Left kidney (tissue), 8 donors: ENCODE measurements at places on chromosomes 6 and 20. TPM values are rescaled to one million over a fixed set of nuclear protein-coding genes. Genes with fewer than 3 reads are reported as not detected.

DNA sequence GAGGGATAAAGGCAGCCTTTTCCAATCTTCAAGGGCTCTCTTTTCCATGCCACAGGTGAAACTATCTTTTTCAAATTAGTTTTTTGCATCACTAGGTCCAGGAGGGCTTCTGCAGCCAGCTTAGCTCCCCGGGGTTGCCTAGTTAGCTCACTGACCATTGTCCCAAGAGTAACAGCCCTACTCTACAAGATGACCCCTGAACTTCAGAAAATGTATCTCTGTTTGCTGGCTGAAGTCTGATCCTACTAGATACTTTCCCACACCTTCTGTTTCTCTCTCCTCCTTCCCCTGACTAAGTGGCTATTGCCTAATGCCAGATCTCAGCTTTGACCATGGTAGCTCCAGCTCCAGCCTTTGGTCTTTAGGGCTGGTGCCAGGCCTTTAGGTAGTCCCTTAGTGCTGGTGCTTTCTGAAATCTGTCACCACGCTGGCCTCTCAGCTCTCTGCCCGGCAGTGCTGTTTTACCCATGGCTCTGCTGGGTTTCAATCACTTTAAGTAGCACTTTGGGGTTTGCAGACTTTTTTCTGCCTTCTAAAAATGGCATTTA, 255.1 kb downstream of the RNGTT start:
- DNase-seq = no peak

Gene HLA-DRA
- 58.9 TPM for polyA plus RNA-seq

- DNase-seq = no peak
These were observed 143.6 kb downstream of the MAFB start for GRCh38 chr20:40545478-40545877.

Gene MAS1
- 0.03 TPM for polyA plus RNA-seq

DNA sequence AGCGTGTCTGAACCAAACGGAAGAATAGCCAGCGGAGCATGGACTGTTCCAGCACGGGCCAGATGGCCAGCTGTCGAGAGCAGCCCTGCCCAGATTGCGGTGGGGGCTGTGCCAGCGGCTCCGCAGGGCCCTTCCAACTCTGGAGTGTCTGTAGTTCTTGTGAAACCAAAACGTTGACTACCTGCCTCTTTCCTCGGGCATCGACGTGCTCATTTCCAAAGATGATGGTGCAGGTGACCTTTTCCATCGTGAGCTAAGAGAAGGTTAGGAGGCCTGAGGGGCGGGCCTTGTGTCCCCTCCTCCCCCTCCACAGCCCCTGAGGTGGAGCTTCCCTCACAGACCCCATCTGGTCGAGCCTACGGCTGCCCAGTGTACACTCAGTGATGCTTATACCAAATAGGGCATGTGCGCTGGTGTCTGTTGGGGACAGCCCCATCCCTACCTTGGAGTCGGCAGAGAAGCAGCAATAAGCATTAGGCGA, 12.9 kb upstream of the C20orf144 start:
- DNase-seq = no peak

Gene CCN6
- polyA plus RNA-seq = 2.7 TPM
